ENCODE measurements at places on chromosomes 11 and 22. TPM values are rescaled to one million over a fixed set of nuclear protein-coding genes. Genes with fewer than 3 reads are reported as not detected.

SMIM38 gene
- not detected for total RNA-seq

OR5P2 gene
- total RNA-seq: not detected

ZBTB16 gene
- total RNA-seq: not detected

MTMR2 gene
- total RNA-seq: 22.4 TPM

P2RX3 gene
- total RNA-seq: not detected
